Anterior cingulate cortex (tissue), 58 donors: ENCODE measurements at places on chromosomes 1 and 21.

- DNase-seq, result no peak
Measured at GRCh38 chr1:218377143-218377660, 32.1 kb downstream of the TGFB2 start.

DNA sequence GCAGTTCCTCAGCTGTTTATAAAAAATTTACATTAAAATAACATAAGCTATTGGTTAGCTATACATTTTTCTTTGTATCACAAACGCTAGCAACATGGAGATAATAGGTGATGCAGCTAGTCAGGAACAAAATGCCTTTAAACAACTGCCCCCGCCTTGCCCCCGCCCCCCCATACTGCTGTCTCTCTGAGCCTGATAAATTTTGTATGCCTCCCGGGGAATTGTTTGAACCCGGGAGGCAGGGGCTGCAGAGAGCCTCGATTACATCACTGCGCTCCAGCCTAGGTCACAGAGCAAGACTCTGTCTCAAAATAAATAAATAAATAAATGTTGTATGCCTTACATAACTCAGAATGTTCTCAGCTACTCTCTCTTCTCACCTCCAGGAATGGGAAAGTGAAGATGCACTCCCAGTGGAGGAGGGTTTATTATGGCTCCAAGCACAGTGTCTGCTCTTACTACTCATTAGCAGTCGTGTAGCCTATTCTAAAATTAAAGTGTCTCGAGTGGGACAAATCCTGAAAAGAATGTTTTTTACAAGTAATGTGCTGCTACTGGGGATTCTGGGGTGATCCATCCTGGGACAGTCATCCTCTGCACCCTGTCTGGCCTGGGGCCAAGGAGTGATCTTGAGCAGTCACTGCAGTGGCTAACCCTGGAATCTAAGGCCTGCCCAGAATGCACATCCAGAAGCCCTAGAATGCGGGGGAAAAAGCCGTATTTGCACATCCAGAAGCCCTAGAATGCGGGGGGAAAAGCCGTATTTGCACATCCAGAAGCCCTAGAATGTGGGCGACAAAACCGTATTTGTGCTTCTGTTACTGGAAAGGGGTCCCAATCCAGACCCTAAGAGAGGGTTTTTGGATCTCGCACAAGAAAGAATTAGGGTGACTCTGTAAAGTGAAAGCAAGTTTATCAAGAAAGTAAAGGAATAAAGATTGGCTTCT lies 39.4 kb upstream of the ZNF496 start:
- no peak for DNase-seq

DNA sequence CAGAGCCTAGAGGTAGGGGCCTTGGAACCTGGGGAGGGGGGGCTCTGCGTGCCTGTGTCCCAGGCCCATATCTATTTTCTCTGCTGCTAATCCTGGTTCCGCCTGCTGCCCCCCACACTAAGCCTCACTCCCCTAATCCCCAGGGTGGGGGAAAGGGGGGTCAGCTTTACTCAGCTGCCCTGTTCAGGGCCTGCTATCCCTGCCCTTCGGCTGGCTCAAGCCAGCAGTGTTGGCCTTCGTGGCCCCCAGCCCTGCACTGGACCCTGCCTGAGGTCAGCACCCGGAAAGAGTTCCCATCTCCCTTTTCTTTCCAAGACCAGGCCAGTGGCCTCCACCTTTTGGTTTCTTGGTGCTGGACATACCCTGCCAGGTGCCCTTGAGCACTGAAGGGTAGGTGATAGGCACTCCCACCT lies 8.4 kb downstream of the ZBTB7B start:
- no peak for DNase-seq

- no peak for DNase-seq
Measured at GRCh38 chr1:207152792-207153468, 48.9 kb downstream of the C4BPA start.

GRCh38 chr1:195458365-195458764 lies 1149.9 kb downstream of the KCNT2 start:
- DNase-seq, result no peak

DNA sequence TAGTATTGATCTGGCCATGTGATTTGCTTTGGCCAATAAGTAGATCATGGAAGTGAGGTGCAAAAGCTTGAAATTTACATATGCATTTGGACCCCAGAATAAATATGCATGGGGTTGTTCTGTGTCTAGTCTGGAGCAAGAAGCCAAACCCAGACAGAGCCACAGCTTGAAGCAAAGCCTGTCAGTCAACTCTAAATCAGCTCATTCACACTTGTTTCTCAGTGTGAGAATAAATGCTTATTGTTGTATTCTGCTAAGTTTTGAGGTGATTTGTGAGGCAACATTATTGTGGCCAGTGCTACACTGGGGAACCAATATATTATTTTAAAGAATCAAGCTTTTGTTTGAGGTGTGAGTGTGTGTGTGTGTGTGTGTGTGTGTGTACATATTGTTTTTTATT lies 12.2 kb upstream of the PGLYRP3 start:
- DNase-seq, result no peak

GRCh38 chr1:184972315-184973055 lies 1.8 kb downstream of the NIBAN1 start:
- DNase-seq, result no peak

DNA sequence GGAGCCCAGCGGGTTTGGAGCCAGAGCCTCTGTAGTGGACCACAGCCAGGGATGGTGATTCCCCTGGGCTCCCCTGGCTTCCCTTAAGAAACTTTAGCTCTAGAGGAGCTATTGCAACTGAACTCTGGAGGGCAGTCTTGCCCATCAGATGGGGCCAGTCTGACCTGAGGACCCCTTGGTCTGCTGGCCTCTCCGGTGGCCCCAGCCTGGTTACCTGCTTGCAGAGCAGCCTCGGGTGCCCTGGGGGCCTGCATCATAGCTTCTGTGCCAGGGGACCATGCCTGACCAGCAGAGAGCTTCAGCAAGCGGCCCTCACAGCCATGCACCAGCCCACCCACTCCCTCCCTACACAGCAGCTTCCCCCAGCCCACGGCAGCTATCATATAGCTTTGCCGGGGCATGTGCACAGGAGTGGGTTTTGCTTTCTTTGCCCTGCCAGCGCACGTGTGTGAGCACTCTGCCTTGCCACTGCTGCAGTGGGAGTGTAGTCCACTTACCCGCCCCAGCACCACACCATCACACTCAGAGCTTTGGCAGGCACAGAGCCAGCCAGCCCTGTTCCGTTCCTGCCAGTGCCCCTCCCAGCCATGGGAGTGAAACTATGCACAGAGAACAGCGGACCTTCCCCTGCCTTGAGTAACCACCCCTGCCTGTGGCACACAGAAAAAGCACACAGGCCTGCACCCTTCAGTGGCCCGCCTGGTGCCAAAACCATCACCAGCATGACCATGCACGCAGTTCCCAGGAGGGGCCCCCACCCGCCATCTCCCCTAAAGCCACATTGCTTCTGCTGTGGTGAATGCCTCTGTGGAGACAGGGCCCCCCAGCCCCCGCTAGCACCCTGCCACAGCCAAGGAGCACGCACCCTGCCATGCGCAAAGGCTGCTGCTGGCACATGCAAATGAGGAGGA lies 442.9 kb upstream of the NEGR1 start:
- DNase-seq, result no peak

- no peak for DNase-seq
Measured at GRCh38 chr1:210777914-210778313, 356.0 kb downstream of the KCNH1 start.

- DNase-seq, result no peak
Measured at GRCh38 chr1:3790952-3791351, 5.3 kb downstream of the LRRC47 start.

GRCh38 chr1:90122654-90123340 lies 127.9 kb downstream of the ZNF326 start:
- no peak for DNase-seq

DNA sequence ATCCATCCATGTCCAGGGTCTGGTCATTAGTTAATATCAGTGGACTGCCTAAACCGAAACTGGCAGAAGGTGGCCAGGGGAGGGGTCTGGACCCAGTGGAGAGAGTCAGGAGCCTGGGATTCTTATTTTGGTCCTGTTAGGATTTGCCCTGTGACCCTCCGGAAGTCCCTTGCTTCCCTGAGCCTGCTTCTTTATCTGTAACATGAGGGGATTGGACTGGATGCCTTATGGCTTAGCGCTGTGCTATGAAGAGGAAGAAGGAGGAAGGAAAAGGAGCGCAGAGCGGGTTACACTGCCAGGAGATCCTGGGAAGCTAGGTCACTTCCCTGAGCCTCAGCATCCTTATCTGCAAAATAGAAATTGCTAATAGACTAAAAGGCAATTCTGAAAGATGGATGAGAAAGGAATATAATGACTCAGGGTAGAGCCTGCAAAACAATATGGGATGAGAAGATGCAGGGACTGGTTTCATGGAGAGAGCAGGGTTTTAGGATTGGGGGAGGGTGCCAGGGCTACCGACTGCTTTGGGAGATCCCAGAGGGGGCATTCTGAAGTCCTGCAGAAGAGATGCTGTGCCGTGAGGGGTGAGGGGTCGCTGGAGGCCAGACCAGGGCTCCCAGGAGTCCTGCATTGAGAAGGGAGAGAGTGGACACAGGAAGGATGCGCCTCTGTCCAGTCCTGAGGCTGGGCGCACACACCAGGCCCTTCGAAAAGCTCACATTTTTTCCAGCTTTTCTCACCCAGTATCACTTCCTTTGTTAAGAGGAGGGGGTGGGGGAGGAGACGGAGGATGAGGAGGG lies 460 bp upstream of the ADORA1 start:
- no peak for DNase-seq

DNA sequence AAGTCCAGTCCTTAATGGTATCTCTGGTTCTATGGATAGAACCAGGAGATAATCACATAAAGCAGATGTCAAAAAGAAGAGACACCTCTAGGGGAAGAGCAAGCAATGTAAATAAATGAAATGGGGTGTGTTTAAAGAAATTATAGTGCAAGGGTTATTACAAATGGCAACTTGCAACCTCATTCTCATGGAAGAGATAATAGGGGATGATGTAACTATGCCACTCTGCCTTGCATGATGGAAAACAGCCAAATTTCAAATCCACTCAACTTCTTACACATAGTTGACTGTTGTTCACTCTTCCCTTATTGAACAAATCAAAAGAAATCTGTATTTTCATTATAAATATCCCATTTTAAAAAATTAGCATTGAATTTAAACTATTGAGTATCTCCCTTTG lies 274.0 kb upstream of the TMPRSS15 start:
- no peak for DNase-seq

GRCh38 chr1:48099072-48099773 lies 102.0 kb upstream of the TRABD2B start:
- DNase-seq, result no peak

- no peak for DNase-seq
Measured at GRCh38 chr1:153028766-153029165, 2.2 kb upstream of the SPRR1B start.

GRCh38 chr1:209341146-209341545 lies 242.4 kb upstream of the CAMK1G start:
- no peak for DNase-seq

GRCh38 chr21:26127918-26128317 lies 42.7 kb downstream of the APP start:
- DNase-seq, result no peak

DNA sequence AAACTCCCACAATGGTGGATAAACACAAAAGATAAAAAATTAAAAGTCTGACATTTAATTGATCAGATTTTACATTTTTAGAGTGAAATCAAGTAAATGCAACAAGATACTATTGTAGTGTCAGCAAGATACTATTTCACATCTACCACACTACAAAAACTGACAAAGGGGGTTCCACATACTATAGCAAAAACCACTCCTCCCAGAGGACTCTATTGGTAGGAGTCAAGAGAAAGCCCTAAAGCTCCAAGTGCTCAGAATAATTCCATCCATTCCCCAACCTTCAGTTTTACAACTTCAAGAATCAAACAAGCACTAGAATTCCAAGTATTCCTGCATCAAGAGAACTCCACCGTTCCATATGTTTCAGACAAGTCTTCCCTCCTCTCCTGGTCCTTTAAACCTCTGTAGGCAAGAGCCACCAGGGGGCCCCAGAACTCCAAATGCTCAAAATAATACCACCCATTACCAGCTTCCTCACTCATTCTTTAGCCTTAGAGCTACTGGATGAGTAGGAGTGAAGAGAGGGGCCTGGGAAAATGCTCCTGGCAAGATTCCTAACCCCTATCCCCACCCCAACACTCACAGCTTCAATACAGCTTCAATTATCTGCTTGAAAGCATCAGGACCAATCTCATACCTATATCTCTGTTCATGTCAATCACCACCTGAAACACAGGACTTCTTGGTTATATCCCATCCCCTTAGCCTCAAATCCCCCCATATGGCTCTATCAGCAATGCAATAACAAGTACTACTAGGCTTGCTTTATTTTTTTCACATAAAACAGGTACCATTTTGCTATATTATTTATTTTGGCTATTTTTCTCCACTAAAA lies 9.9 kb downstream of the TOR1AIP2 start:
- no peak for DNase-seq

- no peak for DNase-seq
Measured at GRCh38 chr1:12620488-12620865, 2.5 kb upstream of the DHRS3 start.

- DNase-seq, result no peak
Measured at GRCh38 chr1:167762061-167762746, 40.4 kb downstream of the MPZL1 start.

DNA sequence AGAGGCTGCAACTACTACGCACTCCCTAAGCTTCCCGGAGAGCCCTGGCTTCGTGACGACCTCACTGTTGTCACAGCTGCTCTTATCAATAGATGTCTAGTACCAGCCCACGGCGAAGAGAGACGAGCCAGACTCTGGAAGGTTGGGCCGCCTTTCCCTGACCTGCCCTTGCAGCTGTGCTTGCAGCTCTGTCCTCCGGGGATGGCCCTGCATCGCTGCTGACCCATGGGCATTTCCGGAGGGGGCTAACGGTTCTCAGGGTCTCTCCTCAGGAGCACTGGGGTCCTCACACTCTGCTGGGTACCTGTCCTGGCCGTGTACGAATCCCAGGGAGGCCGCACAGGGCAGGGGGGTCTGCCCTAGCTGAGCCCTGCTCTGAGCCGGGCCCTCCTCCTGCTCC lies 93.8 kb upstream of the COL6A1 start:
- DNase-seq, result no peak

- DNase-seq, result no peak
Measured at GRCh38 chr1:242242983-242243382, 244.1 kb upstream of the MAP1LC3C start.

- DNase-seq, result no peak
Measured at GRCh38 chr21:14401217-14401616, 18.3 kb upstream of the HSPA13 start.

GRCh38 chr1:92838519-92838918 lies 6.7 kb downstream of the RPL5 start:
- no peak for DNase-seq

- no peak for DNase-seq
Measured at GRCh38 chr1:108961198-108961597, 2.1 kb downstream of the CLCC1 start.

DNA sequence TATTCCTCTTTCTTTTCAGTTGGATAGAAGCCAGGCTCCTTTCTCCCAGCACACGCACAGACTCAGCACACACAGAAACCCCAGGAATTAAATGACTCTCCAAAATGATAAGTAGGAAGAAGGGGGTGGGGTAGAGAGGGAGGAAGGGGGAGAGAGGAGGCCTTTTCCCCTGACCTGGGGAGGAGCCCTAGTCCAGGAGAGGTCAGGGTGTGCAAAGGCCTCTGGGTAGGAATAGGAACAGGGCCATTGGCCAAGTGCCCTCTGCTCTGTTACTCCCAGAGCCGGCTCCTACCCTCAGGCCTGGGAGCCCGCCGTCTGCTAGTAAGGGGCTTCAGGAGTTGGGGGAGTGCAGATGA lies 35.6 kb upstream of the PUM1 start:
- DNase-seq, result no peak
